ENCODE measurements at places on chromosomes 7 and 10.

DNA sequence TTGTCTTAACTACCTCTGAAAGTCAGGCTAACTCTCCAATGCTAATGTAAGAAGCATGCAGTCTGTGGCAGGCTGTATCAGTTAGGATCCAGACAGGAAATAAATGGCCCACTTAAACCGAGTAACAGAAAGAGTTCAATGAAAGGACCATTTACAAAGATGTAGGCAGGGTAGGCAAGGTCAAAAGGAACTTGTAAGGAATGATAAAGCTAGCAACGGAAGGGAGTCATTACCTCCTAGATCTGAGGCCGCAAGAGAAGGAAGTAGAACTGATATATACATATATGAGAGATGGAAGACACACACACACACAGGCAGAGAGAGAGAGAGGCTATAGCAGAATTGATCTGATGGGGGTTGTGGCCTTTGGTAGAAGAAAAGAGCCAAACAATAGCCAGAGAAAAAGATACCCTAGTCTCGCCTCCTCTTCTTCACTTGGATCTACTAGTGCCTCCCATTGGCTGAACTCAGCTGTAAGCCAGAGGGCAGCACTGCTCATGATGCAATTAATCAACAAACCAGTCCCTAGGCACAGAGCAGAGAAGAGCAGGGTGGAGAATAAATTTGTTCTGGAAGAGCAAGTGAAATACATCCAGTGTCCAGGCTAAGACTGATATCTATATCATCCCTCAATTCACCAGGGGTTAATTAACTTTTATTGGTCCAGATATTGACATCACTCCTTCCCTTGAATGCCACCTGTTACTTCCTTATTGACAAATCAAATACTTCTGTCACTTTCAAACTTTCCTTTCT, 91.2 kb downstream of the LSMEM1 start:
- no peak for DNase-seq

GRCh38 chr7:90453931-90454330, 15.5 kb upstream of the PTTG1IP2 start:
- no peak for DNase-seq

GRCh38 chr7:133513608-133514007, 260.7 kb downstream of the EXOC4 start:
- DNase-seq, result no peak

GRCh38 chr7:16398146-16399017, 23.0 kb downstream of the CRPPA start:
- DNase-seq, result no peak

DNA sequence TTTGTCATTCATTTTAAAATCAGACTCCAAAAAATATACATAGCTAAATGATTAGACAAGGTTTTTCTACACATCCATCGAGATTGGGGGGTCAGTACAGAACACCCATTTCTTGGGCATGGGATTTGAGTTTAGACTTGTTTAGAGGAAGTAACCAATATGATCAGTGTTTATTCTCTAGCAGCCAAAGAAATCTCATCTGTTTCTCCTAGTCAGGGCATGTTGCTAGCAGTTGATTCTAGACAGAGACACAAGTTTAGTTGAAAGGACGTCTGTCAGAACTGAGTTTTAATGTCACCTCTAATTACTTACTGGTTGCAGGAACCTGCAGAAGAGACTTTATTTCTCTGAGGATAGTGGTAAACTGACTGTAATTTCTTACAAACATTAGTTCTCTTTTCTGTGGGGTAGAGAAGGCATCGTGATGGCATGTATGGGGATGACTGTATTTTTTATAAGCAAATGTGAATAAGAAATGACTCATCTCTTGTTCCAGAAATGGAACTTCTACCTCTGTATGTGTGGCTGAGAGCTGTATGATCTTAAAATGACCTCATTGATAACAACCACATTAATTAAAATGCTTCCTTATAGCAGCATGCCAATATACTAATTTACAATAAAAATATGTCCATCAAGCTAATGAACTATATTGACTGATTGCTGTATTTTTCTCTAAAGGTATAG, 30.6 kb upstream of the RHOBTB1 start:
- peak; percentile 19 for DNase-seq

DNA sequence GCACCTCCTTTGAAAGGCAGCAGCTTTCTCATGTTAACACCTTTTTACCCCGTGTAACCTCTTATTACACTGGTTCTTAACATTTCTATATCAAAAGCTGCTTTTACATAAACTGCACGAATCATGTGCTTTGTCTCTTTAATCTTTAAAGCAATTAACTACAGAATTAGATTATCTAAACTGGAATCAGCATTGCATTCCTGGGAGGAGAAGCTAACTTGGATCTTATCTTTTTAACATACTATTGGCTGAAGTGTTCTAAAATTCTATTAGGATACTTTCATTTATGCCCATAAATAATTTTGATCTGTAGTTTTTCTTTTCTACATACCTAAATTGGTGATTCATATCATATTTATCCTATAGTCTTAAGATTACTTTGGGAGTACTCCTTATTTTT, 428.4 kb upstream of the IGFBP3 start:
- no peak for DNase-seq

- DNase-seq, result no peak
Observed at GRCh38 chr7:135362871-135363270, 129.2 kb downstream of the STRA8 start.

- no peak for DNase-seq
Observed at GRCh38 chr7:38102507-38102906, 75.5 kb upstream of the STARD3NL start.

DNA sequence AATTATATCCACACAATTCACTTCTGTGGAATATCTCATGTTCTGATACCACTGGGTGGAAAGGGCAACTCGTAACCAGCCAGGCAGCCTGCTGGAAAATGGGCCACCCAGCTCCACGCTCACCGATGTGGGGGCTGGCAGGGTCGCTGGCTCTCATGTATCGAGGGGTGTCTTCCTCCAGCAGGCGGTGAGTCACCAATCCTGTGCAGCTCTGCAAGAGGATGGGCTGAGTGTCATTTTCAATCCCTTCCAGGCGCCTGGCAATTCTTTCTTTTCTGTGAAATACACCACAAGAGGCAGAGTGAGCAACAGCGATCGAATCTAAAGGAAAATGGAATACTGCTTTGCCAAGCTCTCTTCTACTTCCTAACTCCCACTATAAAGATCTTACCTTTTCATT, 80.1 kb downstream of the SVIL start:
- DNase-seq, result no peak

DNA sequence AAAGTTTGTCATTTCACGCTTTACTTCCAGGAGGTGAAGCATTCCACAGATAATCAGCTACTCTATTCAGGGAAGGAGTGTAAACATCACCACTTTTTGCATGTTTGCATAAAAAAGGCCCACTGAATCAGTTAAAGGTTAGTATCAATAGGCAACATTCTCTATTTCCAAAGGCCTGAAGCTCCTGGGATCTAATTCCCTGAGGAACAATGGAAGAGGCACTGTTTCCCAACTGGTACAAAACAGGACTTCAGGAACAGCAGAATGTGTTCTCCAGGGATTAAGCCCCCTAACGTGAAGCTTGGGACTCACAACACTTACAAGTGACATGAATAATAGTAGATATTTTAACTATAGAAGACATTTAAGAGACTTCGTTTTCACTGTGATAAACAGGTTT, 6.1 kb downstream of the LRRN3 start:
- no peak for DNase-seq

DNA sequence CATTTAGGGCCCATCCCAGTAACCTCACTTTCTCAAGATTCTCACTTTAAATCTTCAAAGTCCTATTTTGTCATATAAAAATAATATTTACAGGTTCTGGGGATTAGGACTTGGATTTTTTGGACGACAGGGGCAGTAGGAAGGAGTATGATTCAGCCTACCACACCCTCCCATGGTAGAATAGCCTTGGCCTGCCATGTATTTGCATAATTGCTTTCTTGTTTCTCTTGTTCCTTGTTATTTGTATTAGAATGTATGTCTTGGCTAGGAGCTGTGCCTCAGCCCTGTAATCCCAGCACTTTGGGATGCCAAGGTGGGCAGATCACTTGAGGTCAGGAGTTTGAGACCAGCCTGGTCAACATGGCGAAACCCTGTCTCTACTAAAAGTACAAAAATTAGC, 92.5 kb downstream of the ELAPOR2 start:
- no peak for DNase-seq

DNA sequence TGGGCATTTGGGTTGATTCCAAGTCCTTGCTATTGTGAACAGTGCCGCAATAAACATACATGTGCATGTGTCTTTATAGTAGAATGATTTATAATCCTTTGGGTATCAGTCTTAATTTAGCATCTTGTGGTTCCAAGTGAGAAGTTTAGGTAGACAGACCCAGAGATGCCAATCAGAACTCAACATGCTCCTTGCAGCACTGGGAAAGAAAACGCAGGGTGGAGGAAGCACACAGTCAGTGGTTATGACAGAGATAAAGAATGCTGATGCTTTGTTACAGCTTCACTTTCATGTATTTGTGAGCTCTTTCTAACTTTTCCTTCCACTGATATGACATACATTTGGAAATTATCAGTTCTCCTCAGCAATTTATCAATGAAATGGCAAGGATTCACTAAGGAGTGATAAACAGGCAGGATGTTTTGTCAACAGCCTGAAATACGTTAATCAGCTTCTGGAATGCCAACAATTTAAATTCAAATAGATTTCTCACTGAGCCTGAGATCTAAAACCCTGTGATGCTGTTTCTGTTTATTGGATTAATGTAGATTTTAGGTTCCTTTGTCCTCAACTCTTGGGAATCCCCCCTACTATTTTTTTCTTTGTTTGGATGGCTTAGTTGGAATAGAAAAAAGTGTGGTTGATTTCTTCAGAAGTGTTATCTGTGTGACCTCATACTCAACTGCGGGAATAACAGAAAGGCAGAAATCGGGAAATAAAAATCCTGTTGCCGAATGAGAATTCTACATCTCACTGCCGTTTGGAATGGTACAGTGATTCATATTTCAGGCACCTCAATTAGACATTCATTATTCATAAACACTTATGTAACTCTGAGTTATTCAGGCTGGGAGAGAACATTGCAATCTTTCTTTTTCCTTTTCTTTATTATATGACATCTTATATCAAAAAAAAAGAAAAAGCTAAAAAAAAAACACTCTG, 675.0 kb downstream of the CNTNAP2 start:
- no peak for DNase-seq

- no peak for DNase-seq
Observed at GRCh38 chr10:77867124-77867719, 59.3 kb downstream of the DLG5 start.

DNA sequence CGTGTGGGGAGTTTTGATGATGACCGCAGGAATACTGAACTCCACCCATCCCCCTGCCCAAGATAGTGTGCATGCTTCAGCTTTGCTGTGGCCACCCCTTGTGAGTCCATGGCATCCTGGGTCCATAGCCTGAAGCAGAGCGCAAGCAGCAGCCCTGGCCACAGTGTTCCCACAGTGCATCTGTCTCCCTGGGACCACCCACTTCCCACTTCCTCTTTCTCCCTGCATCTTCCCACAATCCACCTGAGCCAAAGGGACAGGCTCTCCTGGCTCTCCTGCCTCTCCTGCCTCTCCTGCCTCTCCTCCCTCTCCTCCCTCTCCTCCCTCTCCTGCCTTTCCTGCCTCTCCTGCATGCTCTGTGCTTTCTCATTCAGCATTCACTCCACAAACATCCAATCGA, 150.7 kb downstream of the PAXIP1 start:
- DNase-seq, result no peak

DNA sequence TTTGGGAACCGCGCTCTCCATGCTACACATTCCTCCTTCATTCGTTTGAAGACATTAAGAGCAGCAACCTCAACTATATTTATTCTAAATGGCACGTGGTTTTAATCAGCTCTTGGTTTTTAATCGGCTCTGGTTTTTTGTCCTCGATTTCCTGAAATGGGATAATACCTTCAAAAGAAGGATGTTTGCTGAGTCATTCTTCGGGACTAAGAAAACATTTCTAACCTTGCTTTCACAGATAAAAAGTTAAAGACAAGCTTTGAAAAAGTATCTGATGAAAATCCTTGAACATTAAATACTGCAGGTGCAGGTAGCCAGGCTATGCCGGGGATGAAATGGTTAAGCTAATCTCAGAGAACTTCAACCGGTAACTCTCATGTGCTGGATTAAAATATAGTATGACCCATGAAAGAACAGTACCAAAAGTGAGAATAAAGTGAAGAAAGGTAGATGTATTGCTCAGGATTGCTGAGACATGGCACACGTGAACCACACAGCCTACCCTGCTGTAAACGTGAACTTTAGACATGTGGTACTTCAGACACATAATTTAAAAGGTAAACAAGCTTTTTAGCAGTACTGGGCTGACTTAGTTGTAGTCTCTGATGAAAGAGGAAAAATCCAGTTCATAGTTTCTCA, 89.1 kb downstream of the PTPRN2 start:
- no peak for DNase-seq

- no peak for DNase-seq
Observed at GRCh38 chr7:79820387-79820786, 314.2 kb upstream of the GNAI1 start.

DNA sequence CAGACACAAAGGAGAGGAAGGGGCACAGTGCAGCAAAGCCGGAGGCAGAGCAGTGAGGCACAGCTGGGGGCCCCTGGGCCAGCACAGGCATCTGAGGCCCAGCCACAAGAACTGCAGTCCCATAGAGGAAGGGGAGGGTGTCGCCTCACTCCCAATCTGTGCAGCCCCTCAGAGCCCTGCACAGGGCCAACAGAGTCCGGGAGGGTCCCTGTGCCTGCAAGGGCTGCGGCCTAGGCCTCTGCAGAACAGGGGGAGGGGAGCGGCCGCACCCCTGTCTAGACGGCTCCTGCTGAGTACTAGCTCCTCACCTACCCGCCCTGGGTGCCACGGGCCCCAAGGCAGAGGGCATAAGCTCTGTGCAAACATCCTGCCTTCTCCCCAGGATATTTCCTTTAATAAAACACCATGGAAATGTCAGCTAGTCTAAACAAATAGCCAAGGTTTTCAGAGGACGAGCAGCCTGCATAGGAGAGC, 32.4 kb upstream of the RET start:
- no peak for DNase-seq

GRCh38 chr7:94332571-94332970, 62.1 kb upstream of the COL1A2 start:
- DNase-seq, result no peak

- DNase-seq, result no peak
Observed at GRCh38 chr7:81641873-81642272, 128.0 kb downstream of the HGF start.

GRCh38 chr10:71766717-71767419, 6.5 kb downstream of the VSIR start:
- peak; percentile 89 for DNase-seq

DNA sequence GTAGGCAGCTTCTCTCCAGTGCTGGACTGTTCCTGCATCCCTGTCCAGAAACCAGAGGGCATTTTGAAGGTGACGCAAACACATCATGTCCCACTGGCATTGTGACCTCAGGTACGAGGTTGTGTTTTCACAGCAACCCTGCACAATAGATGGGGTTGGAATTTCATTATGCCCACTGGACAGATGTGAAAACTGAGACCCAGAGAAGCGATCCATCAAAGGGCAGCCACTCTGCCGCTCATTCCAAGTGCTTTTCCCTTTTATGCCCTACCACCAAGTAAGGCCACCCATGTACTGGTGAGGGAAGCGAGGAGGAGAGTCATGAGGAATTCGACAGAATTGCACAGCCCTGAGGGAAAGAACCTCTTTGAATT, 63.3 kb downstream of the CALML3 start:
- DNase-seq, result no peak

GRCh38 chr10:44368637-44369036, 16.3 kb downstream of the CXCL12 start:
- DNase-seq, result no peak

- peak; percentile 68 for DNase-seq
Observed at GRCh38 chr7:106071356-106071998, 40.6 kb downstream of the SYPL1 start.

- DNase-seq, result no peak
Observed at GRCh38 chr10:63515002-63515763, 6.0 kb upstream of the REEP3 start.

Measured in LoVo (cell line).